ENCODE measurements at places on chromosomes 5 and 9.

DNA sequence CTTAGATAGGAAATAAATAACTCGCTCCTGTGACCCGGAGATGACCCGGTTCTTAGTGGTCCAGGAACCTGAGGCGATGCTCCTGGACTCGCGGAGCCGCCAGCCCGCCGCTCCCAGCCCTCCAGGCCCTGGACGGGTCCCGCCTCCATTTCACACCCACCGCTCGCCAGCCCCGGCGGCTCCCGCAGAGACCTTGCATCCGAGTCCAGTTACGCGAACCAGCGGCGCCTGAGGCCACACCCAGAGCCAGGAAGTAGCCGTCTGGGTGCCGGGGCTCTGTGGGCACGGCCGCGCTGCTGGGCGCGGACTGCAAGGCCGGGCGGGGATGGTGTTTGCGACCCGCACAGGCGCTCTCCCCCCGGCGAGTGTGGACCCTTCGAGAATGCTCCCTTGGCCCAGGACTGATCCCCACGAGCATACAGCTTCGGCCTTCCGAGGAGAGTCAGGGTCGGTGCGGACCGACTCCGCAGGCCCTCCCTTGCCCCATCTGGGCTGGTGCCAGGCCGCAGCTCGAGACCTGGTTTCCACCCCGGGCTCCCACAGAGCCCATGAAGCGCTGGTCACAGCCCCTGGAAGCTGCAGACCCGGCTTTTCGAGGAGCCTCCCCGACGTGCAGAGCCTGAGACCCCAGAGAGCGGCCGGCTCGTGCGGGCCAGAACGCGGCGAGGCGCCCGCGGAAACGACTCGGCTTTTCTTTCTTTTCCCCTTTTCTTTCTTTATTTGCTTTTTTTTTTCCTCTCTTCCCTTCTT lies 5.2 kb upstream of the BARX1 start:
- DNase-seq: peak; percentile 65

DNA sequence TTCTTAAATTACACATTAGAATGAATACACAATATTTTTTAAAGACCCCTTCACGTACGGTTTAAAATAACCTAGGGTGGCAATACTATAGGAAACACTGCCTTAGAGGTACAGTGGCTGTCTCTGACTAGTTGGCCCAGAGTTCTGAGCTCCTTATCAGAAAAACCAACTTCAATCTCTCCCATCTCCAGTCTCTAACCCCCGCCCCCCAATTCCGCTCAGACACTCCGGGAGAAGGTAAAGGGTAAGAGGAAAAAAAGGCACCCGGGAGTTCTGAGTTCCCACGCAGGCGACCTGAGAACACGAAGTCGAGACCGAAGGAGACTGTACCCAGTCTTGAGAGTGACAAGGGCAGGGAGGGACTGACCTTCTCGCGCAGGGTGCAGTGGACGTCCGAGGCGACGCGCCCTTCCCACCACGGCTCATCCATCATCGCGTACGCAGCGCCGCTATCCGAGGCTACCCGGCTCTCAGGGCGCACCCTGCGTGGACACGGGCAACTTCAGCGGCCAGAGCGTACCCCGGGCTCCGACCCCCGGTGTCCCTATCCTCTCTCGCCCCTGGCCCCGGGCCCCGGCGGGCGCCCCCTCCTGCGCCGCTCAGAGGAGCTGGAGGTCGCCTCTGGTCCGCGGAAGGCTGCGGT lies 752 bp downstream of the CCNJL start:
- DNase-seq: no peak

DNA sequence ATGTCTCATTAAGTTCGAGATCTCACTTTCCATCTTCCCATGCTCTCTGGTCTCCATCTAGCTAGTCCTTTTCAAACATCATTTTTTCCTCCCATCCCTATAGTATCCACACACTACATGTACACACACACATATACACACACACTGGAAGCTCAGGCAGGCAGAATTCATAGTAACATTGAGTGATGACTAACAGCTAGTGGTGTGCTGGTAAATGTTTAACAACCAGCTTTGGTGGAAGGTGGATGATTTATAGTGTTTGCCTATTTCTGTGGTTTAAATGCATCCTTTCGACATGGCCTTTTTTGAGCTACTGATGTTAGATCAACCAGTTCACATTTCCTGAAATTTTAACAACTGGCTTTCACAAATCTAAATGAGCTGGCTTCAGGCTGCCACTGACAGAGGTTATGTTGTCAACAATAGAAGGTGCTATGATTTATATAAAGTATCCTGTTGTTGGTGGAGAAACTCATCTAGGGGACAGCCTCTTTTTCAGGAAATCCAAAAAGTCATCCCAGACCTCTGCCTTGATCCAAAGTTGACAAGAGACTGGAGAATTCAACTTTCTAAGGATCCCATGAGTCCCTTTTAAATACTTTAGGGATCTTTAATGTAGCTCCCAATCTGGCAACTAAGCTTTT lies 117.8 kb downstream of the CCDC192 start:
- no peak for DNase-seq

- DNase-seq: no peak
Observed at GRCh38 chr9:122016309-122016708, 76.8 kb downstream of the TTLL11 start.

- DNase-seq: no peak
Observed at GRCh38 chr5:159601216-159601615, 270.9 kb upstream of the IL12B start.

- DNase-seq: peak; percentile 96
Observed at GRCh38 chr9:107637421-107638420, 148.2 kb upstream of the KLF4 start.

GRCh38 chr5:148457183-148457620 lies 73.4 kb downstream of the FBXO38 start:
- DNase-seq: no peak

DNA sequence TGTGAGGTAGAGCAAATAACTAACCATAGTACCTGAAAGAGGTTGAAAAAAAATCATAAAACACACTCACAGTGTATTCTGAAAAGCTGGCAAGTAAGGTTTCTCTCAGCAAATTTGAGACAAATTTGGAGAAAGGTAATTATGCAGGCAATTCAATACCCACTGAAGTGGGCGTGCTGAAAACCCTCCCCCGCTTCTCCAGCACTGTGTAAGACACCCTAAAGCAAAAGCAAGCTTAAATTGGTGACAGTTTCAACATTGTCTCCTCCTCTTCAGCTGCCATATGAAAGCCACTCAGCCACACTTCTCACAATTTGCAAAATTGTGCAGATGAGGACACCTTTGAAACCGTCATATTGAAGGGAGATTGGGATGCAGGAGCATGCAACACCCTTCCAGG lies 322.3 kb upstream of the CDH6 start:
- DNase-seq: no peak

- DNase-seq: no peak
Observed at GRCh38 chr5:147167529-147167928, 67.3 kb upstream of the STK32A start.

GRCh38 chr5:171475596-171475995 lies 56.1 kb downstream of the FGF18 start:
- no peak for DNase-seq

DNA sequence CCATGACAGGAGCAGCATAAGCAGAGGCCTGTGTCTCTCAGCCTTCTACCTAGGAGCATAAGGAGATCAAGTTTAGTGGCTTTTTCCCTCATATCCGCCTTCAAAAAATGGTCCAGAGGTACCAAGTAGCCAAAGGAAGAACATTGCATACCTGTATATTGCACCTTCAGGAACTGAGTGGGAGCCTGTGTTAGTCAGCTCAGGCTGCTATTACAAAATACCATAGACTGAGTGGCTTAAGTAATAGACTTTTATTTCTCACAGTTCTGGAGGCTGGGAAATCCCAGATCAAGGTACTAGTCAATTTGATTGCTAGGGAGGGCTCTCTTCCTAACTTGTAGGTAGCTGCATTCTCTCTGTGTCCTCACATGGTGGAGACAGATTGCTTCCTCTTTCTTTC lies 597.4 kb upstream of the PTGER4 start:
- DNase-seq: no peak

DNA sequence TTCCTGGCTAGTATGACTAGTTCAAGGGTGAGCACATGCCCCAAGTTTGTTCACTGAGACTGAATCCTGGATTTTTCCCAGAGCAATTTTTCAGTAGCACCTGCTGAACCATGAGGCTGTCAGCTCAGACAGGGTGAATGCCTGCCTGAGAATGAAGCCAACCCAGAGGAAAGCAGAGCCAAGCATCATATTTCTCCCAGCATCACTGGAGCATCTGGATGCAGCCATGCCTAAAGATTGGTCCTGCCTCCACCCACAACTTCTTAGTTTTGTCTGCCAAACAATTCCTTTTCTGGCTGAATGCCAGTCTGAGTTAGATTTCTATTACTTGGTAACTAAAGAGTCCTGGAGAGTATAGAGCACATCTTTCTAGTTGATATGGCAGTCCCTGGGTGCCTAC lies 343.6 kb downstream of the CSNK1G3 start:
- DNase-seq: no peak

- DNase-seq: no peak
Observed at GRCh38 chr9:61665330-61665751, 475.5 kb downstream of the SPATA31A7 start.

- DNase-seq: no peak
Observed at GRCh38 chr5:155895484-155895883, 431.5 kb upstream of the SGCD start.

DNA sequence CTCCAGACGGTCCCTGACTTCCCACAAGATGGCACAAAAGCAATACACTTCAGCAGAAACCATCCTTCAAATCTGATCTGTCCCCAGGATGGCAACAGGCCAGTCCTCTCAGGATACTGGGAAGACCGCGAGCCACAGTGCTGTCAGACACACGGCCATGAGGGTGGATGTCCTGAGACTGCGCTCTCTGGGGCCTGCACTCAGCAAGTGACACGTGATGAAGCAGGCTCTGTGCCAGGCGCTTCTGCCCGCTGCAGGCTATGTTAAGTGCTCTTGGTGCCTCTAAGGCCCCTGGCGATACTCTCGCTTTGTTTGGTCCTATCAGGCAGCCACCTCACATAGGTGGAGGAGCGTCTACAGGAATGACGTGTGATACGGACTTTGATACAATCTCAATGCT lies 7.1 kb downstream of the BRD9 start:
- DNase-seq: no peak

- DNase-seq: no peak
Observed at GRCh38 chr5:66869347-66869746, 273.2 kb downstream of the MAST4 start.

DNA sequence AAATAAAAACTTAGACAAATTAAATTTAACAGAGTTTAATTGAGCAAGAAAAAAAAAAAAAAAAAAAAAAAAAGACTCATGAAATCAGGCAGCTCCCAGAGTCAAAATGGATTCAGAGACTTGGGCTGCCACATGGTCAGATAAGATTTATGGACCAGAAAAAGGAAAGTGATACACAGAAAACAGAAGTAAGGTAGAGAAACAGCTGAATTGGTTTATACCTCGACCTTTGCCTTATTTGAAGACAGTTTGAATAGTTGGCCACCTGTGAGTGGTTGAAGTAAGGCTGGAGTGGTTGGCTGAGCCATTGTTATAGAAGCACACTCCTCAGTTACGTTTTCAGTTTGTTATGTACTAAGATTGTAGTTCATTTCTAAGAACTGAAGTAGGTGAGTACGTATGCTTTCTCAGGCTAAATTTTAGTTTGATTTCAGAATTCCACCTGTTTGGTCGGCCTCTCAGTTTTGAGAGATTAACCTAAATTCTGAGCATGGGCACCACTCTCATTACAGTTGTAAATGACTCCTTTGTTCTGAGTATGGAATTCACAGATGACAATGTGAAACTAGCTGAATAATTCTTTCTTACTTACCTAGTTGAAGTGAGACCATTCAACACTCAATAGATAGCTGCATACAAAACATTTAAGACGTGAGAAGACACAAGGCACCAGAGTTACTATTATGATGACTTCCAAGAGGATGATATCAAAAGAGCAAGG lies 149.0 kb downstream of the AOPEP start:
- no peak for DNase-seq

DNA sequence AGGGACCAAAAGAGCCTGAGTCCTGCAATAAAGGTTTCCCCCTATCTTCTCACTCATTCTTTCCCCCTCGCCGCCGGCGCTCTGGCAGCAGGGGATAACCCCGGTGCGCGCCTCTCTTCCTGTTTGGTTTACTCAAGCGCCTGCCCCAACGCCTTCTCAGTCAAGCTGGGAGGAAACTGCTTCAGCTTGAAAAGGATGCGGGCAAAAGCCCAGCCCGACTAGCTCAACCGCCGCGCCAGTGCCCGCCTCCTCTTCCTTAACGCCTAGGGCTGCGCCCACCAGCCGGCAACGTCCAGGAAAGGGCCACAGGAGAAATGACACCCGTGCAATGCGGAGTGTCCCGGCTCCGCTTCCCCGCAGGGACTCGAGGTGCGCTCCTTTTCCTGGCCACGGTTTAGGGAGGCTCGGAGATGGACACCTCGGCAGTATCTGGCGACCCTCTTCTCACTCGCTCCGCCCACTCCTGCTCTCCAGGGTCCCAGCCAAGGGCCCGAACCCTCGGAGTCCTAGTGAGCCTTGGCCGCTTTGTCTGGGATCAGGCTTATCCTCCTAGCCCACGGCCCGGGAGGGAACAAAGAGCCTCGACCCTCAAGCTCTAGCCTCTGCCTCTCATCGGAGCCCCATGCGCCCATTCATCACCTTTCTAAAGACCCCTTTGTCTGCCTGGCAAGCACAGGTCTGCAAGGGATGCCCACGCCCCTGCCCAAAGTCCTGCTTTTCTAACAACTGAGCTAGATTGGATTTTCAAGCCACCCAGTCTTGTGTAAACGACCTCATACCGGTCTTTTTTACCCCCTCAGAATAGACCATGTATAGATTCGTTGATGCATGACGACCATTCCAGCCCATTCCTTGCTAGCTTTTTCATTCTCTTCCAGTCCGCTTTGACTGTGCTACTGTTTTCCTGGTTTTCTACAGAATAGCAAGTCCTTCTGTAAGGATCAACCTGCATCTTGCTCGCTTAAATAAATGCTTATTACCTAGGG lies 2.0 kb downstream of the ST8SIA4 start:
- peak; percentile 88 for DNase-seq

DNA sequence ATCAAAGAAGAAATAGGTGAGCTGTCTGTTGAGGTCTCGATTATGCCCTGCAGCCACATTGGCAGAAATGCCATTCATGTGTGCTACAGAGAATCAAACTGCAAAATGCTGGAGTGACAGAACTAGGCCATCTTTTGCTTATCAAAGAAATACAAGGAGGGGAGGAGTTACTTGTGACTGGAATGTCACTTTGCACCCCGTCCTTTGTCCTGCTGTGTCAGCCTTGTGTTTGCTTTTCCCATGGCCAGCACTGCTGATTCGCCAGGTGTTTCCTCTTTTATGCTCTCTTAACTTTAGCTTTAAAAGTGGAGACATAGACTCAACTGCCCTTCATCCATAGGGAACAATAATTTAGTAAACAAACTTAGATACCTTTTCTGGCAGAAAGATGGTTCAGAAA lies 54.3 kb downstream of the SLC46A2 start:
- DNase-seq: no peak

- no peak for DNase-seq
Observed at GRCh38 chr9:128818839-128819715, 777 bp downstream of the ENDOG start.

GRCh38 chr5:127602481-127602880 lies 46.4 kb upstream of the CTXN3 start:
- no peak for DNase-seq

GRCh38 chr5:40781843-40782409 lies 16.2 kb downstream of the PRKAA1 start:
- no peak for DNase-seq

- DNase-seq: no peak
Observed at GRCh38 chr5:125961150-125961549, 462.1 kb upstream of the GRAMD2B start.

All from suprapubic skin (tissue), 4 donors.